T-helper 17 cell (primary cell): ENCODE measurements at places on chromosomes 11 and 22. TPM values are rescaled to one million over a fixed set of nuclear protein-coding genes. Genes with fewer than 3 reads are reported as not detected.

CATSPER1 gene
- not detected for total RNA-seq

SLC22A8 gene
- total RNA-seq, result not detected

RAB3IL1 gene
- total RNA-seq, result not detected

ZBED4 gene
- 15.4 TPM for total RNA-seq

SEC14L6 gene
- total RNA-seq, result not detected

MUC6 gene
- total RNA-seq, result not detected

GRCh38 chr11:101880222-101880621, 34.6 kb upstream of the CEP126 start:
- H3K27ac ChIP-seq, result no peak overlapping the region
- H3K36me3 ChIP-seq, result no peaks in the 10 kb centered on the region
- H3K4me1 ChIP-seq, result no peaks in the 10 kb centered on the region
- H3K27me3 ChIP-seq, result peaks cover 52% of the 10 kb centered on the region
- H3K4me3 ChIP-seq, result no peak overlapping the region
- no peak for DNase-seq

DNA sequence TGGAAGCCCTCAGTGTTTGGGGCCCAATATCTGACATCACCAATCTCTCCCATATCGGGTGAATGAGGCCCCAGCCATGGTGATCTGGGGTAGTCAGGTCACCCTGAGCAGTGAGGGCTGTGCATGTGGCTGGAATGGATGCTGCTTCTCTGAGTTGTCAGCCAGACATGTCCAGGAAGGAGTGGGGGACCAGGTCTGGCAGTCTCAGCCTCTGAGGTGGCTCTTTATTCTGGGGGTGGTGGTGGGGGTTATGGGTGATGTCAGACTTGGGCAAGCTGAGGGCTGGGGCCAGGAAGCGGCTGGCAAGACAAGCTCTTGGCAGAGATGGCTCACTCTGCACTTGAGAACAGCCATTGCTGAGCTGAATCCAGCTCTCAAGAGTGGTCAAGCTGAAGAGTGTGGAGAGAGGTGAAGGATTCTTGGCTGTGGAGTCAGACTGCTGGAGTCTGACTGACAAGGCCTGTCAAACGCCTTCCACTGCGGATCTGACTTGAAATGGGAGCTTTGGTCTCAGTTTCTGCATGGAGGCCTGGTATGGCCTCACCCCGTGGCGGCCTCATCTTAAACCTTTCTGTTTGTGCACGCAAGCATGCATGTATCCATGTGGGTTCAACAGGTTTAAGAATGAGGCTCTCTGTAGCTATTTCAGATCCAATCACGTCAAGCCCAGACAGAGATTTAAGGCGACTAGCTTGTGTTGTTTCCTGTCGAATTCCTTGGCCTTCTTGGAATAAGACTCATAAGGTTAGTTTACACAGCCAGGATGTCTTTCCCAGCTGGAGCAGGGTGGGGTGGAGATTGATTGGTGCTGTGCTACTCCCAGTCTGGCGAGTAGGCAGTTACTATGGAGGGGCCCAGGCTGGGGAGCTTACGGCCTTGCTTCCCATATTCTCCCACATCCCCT, 83.9 kb upstream of the TIMP3 start:
- no peak for DNase-seq
- H3K4me1 ChIP-seq, result peaks cover 14% of the 10 kb centered on the region
- no peaks in the 10 kb centered on the region for H3K36me3 ChIP-seq

DNA sequence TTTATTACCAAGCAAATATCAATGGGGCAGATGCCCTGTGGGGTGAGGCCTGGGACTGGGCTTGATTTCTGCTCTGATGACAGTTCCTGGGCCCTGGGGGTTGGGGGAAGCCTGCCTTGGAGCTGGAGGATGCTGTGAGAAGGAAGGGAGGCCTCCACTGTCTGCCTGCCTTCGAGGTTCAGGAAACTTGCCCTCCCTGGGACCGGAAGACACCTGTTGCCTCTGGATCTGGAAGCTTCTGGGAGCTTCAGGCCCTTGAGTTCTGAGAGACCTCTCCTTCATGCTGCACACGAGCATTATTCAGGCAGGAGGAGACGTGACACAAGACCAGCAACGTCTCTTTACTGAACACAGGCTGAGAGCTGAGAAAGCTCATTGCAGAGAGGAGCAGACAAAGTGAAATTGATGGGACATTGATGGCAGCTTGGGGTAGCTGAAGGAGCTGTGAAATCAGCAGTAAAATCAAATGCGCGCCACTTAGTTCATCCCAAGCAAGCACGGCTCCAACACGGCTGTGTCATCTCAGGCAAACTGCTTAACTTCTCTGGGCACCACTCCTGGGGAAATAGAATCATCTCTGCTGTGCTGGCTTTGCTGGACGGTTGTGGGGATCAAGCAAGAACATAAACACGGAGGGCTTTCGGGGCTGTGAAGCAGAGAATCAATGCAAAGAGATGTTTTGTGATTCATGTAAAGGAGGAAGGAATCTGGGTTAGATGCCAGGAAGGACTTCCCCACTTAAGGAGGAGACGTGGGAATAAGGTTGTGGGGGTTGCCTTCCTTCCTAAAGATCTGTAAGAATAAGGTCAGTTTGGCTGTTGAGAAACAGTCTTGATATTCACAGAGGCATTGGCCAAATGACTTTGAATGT, 64.5 kb downstream of the TP53I11 start:
- DNase-seq, result no peak
- peak overlapping the region; percentile 73 for H3K27ac ChIP-seq
- no peak overlapping the region for H3K4me3 ChIP-seq
- no peaks in the 10 kb centered on the region for H3K36me3 ChIP-seq
- peaks cover 21% of the 10 kb centered on the region for H3K4me1 ChIP-seq

DNA sequence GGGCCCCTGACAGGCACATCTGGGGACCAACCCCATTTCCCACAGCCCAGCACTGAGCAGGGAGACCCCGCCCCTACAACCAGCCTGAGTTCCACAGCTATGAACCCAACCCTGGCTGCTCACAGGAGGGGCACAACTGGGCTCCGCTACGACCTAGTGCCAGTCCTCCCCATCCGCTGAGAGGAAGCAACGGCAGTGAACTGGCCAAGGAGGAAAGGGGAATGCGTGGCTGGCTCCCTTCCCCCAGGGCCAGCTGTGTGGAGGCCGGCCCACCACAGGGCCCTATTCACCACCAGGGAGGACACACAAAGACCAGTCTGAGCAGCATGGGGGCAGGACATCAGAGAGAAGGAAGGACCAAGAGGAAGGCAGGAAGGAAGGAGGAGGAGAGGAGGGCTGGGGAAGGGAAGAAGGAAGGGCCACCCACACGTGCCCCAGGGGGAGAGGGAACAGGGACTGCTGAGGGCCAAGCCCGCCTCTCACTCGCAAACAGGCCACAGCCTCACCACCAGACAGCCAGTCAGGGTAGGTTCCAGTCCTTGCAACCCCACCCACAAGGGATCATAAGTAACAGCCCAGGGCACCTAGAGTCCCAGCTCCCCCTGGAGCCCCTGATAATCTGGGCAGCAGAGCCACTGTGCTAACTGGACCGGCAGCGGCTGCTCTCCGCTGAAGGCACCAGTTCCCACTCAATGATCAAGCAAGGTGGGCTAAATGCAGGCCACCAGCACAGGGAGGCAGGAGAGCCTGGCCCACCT, 8.5 kb upstream of the GAL3ST1 start:
- no peaks in the 10 kb centered on the region for H3K27me3 ChIP-seq
- no peak for DNase-seq
- no peak overlapping the region for H3K4me3 ChIP-seq
- peaks cover 10% of the 10 kb centered on the region for H3K36me3 ChIP-seq

- H3K4me3 ChIP-seq, result peak overlapping the region; percentile 94
- peaks cover 22% of the 10 kb centered on the region for H3K4me1 ChIP-seq
- H3K27ac ChIP-seq, result peak overlapping the region; percentile 95
Measured at GRCh38 chr11:70201882-70202861, 924 bp upstream of the FADD start.

DNA sequence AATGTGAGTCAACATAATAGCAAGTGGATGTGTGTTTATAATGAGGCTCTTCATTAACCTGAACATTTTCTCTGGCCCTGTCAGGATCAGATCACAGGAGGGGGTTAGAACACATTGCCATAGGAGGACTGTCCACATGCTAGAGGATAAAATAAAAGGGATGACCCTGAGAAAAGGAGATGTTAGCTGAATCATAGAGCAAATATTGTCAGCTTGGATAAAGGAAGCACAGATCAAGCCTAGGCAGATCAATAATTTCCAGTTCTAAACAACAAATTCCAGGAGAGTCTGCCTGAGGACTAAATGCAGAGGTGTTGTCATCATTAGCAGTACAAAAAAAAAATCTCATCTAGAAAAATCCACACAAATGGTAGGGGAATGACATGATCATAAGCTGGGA, 337.9 kb downstream of the LRRC4C start:
- no peaks in the 10 kb centered on the region for H3K4me1 ChIP-seq
- H3K4me3 ChIP-seq, result no peak overlapping the region
- DNase-seq, result no peak
- no peaks in the 10 kb centered on the region for H3K27me3 ChIP-seq
- no peak overlapping the region for H3K27ac ChIP-seq

DNA sequence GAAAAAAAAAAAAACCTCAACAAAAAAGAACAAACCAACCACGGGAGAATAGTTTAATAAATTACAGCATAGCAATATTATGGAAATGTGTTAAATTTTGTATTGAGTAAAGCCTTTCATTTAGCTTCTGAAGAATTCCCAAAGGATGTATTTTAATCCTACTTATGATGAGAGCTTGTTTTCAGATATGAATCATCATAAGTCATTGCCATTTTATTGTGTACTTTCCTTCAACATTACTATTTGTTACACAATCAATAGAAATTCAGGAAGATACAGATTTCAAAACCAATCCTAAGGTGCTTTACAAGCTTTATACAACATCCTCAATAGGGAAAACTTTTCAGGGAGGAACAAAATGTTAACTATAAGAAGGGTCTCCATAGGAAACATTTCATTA, 200.6 kb upstream of the CTSC start:
- no peaks in the 10 kb centered on the region for H3K4me1 ChIP-seq
- H3K27ac ChIP-seq, result peak overlapping the region; percentile 24
- H3K27me3 ChIP-seq, result peaks cover 36% of the 10 kb centered on the region
- peaks cover 1% of the 10 kb centered on the region for H3K36me3 ChIP-seq
- H3K4me3 ChIP-seq, result no peak overlapping the region

GRCh38 chr11:27596388-27596787, 89.8 kb upstream of the LIN7C start:
- H3K36me3 ChIP-seq, result peaks cover 5% of the 10 kb centered on the region
- H3K27me3 ChIP-seq, result no peaks in the 10 kb centered on the region
- H3K4me1 ChIP-seq, result no peaks in the 10 kb centered on the region
- H3K4me3 ChIP-seq, result no peak overlapping the region
- no peak for DNase-seq
- H3K27ac ChIP-seq, result no peak overlapping the region

DNA sequence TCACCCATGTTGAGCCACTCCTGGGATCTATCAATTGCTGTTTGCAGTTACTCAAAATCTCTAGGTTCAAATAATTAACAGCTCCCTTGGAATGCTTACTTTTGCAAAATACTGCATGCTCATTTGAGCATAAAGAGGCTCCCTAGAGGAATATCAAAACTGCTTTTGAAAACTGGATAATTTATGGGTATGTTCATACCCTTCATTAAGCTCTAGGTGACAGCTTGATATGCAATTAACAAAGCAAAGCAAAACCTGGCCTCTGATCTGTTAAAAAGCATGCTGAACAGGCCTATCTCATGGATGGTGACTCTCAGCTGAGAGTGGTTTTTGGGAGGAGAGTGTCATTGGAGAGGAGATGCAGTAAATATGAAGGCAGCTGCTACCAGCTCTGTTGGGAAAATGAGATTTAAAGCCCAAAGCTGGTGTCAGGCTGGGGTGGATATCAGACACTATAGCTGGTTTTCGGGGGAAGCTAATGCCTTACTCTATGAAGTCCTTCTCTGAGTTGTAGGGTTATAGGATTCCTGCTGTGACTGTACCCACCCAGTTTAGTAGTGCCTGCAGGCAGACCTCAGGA, 110.9 kb downstream of the RASSF10 start:
- H3K27me3 ChIP-seq, result peaks cover 55% of the 10 kb centered on the region
- H3K4me3 ChIP-seq, result no peak overlapping the region

- H3K27me3 ChIP-seq, result no peaks in the 10 kb centered on the region
- DNase-seq, result no peak
- no peak overlapping the region for H3K4me3 ChIP-seq
- no peak overlapping the region for H3K27ac ChIP-seq
- H3K4me1 ChIP-seq, result no peaks in the 10 kb centered on the region
Measured at GRCh38 chr11:16839821-16840220, 101.4 kb downstream of the C11orf58 start.
